Glutamatergic neuron (in vitro differentiated cells): ENCODE measurements at places on chromosomes 5 and 9.

GRCh38 chr9:76559286-76559685, 100.3 kb downstream of the GCNT1 start:
- DNase-seq, result no peak
- no peaks in the 10 kb centered on the region for H3K27me3 ChIP-seq
- H3K36me3 ChIP-seq, result no peaks in the 10 kb centered on the region
- H3K27ac ChIP-seq, result no peak overlapping the region
- no peaks in the 10 kb centered on the region for H3K4me1 ChIP-seq
- H3K4me3 ChIP-seq, result no peak overlapping the region

- no peaks in the 10 kb centered on the region for H3K36me3 ChIP-seq
- no peak overlapping the region for H3K4me3 ChIP-seq
- DNase-seq, result no peak
- peaks cover 5% of the 10 kb centered on the region for H3K27me3 ChIP-seq
Observed at GRCh38 chr5:5581080-5581479, 158.6 kb downstream of the ICE1 start.

DNA sequence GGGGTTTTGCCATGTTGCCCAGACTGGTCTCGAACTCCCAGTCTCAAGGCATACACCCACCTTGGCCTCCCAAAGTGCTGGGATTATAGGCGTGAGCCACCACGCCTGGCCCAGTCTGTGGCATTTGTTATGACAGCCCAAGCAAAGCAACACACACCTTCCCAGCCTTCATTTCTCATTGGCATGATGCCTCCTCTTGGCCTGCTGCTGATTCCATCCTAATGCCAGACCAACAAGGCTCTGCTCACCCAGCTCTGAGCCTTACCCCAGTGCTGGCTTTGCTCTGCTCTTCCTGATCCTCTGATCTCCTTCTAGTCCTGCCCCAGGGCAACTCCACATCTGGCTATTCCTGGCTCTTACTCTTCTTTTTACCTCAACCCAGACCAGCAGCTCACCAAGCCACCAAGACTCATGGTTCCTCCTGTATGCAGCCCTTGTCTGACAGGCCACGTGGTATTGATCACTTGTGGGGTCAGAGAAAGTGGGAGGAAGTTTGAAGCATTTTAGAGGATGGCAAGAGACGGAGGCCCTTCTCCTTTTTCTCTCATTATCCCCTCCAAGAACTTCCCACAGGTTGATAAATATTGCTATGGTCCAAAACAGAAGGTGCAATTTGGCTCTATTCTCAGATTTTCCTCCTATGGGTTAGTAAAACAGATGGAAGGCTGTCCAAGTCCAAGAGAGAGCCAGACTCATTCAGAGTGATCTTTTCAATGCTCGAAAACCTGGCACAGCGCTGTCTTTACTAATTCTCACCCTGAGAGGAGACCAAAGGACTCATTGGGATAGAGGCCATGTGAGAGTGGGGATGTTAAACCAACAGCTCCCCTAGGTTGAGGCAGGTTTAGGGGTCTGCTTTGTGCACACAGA, 958 bp downstream of the CD180 start:
- H3K4me1 ChIP-seq, result peaks cover 3% of the 10 kb centered on the region
- no peak overlapping the region for H3K27ac ChIP-seq
- peaks cover 4% of the 10 kb centered on the region for H3K27me3 ChIP-seq
- H3K4me3 ChIP-seq, result no peak overlapping the region
- H3K36me3 ChIP-seq, result peaks cover 8% of the 10 kb centered on the region

DNA sequence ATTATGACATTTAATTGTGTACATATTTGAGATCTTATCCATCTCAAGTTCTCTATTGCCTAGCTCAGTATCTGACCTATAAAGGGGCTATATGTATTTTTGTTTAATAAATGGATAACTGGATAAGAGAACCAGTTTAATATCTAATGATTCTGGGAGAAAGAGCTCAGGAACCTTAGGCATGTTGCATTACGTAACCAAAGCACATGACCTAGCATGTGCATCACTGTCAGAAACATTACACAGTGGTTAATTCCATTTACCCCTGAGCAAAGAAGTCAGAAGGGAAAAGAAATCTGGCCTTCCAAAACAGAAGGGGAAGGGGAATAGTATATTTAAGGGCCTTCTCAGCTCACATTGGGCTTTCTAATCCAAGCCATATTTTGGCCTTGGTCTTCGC, 12.3 kb downstream of the PAPPA start:
- peaks cover 2% of the 10 kb centered on the region for H3K27me3 ChIP-seq
- no peak overlapping the region for H3K4me3 ChIP-seq
- H3K36me3 ChIP-seq, result no peaks in the 10 kb centered on the region
- H3K27ac ChIP-seq, result no peak overlapping the region

DNA sequence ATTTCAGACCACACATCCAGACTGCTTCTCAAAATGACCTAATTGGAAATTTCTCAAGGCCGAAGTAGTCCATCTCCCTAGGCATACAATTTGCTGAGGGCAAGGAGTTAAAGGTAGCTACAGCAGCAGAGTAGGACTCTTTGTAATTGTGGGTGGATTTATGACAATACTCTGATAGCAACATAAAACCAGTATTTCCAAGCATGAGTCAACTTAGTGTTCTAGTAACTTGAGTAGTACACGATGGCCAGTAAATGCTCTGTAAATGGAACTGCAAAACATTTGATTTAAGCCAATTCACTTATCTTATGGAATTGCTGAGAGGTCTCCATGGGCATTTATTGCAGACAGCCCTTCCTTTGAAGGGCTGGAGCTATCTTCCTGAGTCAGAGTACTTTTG, 352.2 kb downstream of the PLK2 start:
- H3K27ac ChIP-seq, result no peak overlapping the region
- peaks cover 3% of the 10 kb centered on the region for H3K36me3 ChIP-seq
- no peak overlapping the region for H3K4me3 ChIP-seq
- H3K27me3 ChIP-seq, result no peaks in the 10 kb centered on the region
- peaks cover 2% of the 10 kb centered on the region for H3K4me1 ChIP-seq
- DNase-seq, result no peak

GRCh38 chr5:34584165-34584564, 72.0 kb upstream of the RAI14 start:
- peaks cover 6% of the 10 kb centered on the region for H3K27me3 ChIP-seq
- peak overlapping the region; percentile 88 for H3K27ac ChIP-seq
- H3K36me3 ChIP-seq, result no peaks in the 10 kb centered on the region
- DNase-seq, result no peak
- H3K4me3 ChIP-seq, result no peak overlapping the region

DNA sequence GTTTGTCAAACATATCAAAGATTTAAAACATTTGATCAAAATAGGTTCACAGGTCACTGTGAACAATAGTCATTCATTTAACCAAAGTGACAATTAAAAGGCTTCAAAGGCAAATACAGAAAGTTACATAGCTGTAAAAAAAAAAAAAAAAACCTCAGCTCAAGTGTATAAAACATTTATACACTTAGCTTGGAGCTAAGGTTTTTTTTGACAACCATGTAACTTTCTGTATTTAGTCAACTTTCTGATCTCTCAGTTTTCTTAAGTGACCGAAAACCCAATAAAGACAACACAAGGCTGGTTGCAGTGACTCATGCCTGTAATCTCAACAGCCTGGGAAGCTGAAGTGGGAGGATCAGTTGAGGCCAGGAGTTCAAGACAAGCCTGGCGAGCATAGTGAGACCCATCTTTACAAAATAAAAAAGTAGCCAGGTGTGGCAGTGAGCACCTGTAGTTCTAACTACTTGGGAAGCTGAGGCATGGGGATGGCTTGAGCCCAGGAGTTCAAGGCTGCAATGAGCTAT, 16.4 kb upstream of the UBTD2 start:
- no peak for DNase-seq
- H3K27ac ChIP-seq, result no peak overlapping the region
- no peak overlapping the region for H3K4me3 ChIP-seq
- H3K36me3 ChIP-seq, result no peaks in the 10 kb centered on the region
- H3K27me3 ChIP-seq, result peaks cover 3% of the 10 kb centered on the region

DNA sequence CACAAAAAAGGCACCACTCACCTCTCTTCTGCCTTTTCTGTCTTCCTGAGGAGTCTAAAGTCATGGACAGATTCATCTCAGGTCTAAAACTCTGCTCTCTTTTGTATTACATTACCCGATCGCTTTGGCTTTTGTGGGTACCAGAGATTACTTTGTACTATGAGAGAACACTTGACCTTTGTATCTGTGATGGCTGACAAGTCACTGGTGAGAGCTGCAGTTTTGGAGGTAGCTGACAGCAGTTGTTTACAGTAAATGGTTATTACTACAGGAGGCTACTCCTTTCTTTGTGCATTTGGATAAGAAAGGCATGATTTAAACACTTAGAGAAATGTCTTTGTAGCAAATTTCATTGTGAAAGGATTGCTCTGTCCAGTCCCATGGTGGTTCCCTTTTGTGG, 307.3 kb downstream of the FBXL17 start:
- peaks cover 7% of the 10 kb centered on the region for H3K36me3 ChIP-seq
- no peak overlapping the region for H3K4me3 ChIP-seq
- DNase-seq, result no peak
- H3K27me3 ChIP-seq, result no peaks in the 10 kb centered on the region

- H3K36me3 ChIP-seq, result no peaks in the 10 kb centered on the region
- H3K27me3 ChIP-seq, result peaks cover 15% of the 10 kb centered on the region
- H3K27ac ChIP-seq, result no peak overlapping the region
Observed at GRCh38 chr9:137052998-137053943, 590 bp downstream of the ENTPD2 start.

GRCh38 chr5:63011158-63011557, 432.5 kb downstream of the LRRC70 start:
- DNase-seq, result no peak
- no peak overlapping the region for H3K4me3 ChIP-seq
- H3K36me3 ChIP-seq, result no peaks in the 10 kb centered on the region
- H3K4me1 ChIP-seq, result no peaks in the 10 kb centered on the region
- H3K27me3 ChIP-seq, result no peaks in the 10 kb centered on the region
- no peak overlapping the region for H3K27ac ChIP-seq

DNA sequence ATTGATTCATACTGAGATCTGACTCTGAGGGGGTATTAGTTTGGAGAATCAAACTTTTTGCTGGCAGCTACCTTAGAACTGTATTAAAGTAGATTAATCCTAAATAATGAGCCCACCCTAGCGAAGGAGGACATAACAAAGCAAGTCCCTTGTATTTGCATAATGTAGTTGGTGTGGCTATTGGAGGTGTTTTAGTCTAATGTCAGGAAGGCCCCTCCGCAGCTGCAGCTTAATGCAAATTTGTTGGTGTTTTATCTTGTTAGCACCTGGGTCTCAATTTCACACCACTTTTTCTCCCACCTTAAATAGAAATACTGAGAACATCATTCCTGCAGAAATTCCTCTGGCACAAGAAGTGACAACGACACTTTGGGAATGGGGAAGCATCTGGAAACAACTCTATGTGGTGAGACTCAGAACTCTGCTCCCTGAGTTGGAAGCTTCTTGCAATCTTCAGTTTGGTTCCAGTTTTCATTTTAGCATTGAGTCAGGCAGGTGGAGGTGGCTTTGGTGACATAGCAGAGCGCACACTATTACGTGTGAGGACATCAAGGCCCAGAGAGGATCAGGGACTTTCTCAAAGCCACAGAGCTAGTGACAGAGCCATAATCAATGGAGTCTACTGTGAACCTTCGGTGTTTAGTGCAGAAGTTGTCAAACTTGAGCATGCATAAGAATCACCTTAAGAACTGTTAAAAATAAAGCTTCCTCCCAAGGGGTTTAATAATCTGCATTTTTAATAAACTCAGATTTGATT, 33.9 kb downstream of the DOCK2 start:
- no peak overlapping the region for H3K27ac ChIP-seq
- no peaks in the 10 kb centered on the region for H3K36me3 ChIP-seq
- no peak for DNase-seq
- H3K27me3 ChIP-seq, result peaks cover 3% of the 10 kb centered on the region
- H3K4me1 ChIP-seq, result peaks cover 26% of the 10 kb centered on the region

GRCh38 chr9:83423815-83424707, 114.1 kb downstream of the FRMD3 start:
- H3K27ac ChIP-seq, result no peak overlapping the region
- H3K4me3 ChIP-seq, result no peak overlapping the region
- H3K36me3 ChIP-seq, result peaks cover 3% of the 10 kb centered on the region
- H3K27me3 ChIP-seq, result peaks cover 10% of the 10 kb centered on the region
- DNase-seq, result no peak

DNA sequence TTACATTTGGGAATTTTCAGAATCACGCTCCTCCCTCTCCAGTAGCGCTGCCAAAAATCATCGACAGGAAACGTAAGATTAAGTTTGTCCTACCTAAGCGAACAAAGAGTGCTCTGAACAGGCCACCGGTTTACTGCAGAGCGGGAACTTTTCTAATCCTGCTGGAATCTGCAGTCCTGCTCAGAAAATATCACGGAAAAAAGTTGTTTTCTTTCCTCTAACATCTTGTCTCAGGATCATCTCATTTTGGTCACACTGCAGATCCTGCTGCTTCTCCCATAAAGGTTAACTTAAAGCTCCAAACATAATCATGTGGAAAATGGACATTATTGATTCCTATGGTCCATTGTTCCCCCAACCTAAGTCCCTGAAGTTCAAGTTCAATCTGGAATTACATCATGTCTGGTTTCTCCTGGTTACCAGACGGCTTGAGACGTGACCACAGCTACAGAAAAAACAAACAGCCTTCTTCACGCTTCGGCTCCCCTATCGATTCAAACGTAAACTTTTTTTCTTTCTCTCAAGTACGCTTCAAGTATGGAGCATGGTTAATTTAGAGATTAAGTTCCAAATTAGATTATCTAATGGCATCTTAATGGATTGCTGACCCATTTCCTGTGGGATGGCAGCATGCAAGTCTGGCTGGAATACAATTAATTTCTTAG, 217.6 kb downstream of the NFIB start:
- peak overlapping the region; percentile 39 for H3K27ac ChIP-seq
- peak overlapping the region; percentile 58 for H3K4me3 ChIP-seq
- no peaks in the 10 kb centered on the region for H3K36me3 ChIP-seq
- no peak for DNase-seq
- peaks cover 21% of the 10 kb centered on the region for H3K4me1 ChIP-seq
- peaks cover 4% of the 10 kb centered on the region for H3K27me3 ChIP-seq

GRCh38 chr5:124538931-124539330, 207.5 kb downstream of the ZNF608 start:
- H3K27ac ChIP-seq, result no peak overlapping the region
- H3K27me3 ChIP-seq, result peaks cover 2% of the 10 kb centered on the region
- no peak overlapping the region for H3K4me3 ChIP-seq
- no peaks in the 10 kb centered on the region for H3K36me3 ChIP-seq

GRCh38 chr5:56175021-56175420, 58.1 kb downstream of the ANKRD55 start:
- DNase-seq, result no peak
- H3K4me3 ChIP-seq, result no peak overlapping the region
- H3K4me1 ChIP-seq, result no peaks in the 10 kb centered on the region
- peaks cover 2% of the 10 kb centered on the region for H3K27me3 ChIP-seq
- H3K36me3 ChIP-seq, result no peaks in the 10 kb centered on the region

DNA sequence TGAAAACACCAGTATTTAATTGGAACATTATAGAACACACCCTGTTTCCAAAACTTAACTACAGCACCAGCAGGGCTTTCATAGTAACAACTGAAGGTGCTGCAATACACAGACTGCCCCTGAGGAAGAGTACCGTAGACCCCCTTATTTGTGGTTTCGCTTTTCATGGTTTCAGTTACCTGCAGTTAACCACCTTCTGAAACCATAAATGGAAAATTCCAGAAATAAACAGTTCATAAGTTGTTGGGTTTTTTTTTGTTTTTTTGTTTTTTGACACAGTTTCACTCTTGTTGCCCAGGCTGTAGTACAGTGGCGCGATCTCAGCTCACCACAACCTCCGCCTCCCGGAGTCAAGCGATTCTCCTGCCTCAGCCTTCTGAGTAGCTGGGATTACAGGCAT, 9.5 kb upstream of the GLDC start:
- H3K27ac ChIP-seq, result no peak overlapping the region
- peaks cover 2% of the 10 kb centered on the region for H3K27me3 ChIP-seq
- no peak overlapping the region for H3K4me3 ChIP-seq
- H3K36me3 ChIP-seq, result no peaks in the 10 kb centered on the region
